ENCODE measurements at places on chromosomes 1 and 21.

GRCh38 chr1:239662950-239663349 lies 276.6 kb downstream of the CHRM3 start:
- no peak for DNase-seq

- no peak for DNase-seq
Observed at GRCh38 chr1:75838079-75838478, 41.4 kb downstream of the MSH4 start.

- DNase-seq: no peak
Observed at GRCh38 chr1:189597083-189597482, 880.6 kb downstream of the BRINP3 start.

GRCh38 chr21:44294391-44295162 lies 5.3 kb upstream of the PFKL start:
- no peak for DNase-seq

GRCh38 chr1:235307158-235308124 lies 20.5 kb downstream of the ARID4B start:
- no peak for DNase-seq

Measured in effector CD4-positive, alpha-beta T cell (primary cell).